CD4-positive, alpha-beta T cell treated with Interleukin-10 for 1 hour (primary cell): ENCODE measurements at places on chromosomes 1 and 21.

GRCh38 chr21:38957575-38958322 is 152.0 kb downstream of the ETS2 start:
- DNase-seq: no peak

- no peak for DNase-seq
These were observed 129.3 kb upstream of the GJB5 start for GRCh38 chr1:34625521-34626015.

DNA sequence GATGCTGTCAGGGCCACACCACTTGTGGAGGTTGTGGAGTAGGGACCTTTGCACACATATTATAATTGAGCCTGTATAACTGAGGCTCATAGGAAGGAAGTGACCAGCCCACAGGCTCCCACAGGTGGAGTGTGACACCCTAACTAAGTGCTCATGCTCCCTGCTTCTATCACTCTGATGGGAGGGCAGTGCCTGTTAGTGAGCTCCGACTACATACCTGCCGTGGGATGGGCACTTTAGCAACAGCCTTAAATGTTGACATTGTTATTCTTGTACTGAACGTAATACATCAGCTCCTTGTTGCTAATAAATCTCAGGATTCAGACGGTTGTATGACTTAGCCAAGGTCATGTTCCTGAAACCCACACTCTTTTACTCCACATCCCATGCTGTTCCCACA is 58.0 kb downstream of the BEND5 start:
- DNase-seq: no peak

- DNase-seq: no peak
These were observed 162.4 kb upstream of the DUSP10 start for GRCh38 chr1:221904319-221904718.

GRCh38 chr1:85033221-85033620 is 15.1 kb downstream of the MCOLN3 start:
- DNase-seq: no peak

DNA sequence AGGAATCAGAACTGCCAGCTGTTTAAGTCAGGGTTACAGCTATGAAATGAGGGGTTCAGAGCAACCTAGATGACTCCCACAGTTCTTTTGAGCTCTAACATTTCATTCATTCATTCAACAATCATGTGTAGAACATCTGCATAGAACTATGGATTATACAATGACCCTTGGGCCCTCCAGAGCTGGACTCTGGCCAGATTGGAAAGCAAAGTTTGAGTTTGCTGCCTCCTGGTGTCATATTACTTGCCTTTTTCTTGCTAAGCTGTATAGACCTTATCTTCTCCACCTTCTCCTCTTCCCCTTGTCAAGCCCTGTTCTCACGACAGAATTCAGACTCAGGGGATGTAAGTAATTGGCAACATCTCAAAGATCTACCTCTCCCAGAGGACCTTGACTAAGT is 4.0 kb downstream of the CASQ2 start:
- DNase-seq: no peak

DNA sequence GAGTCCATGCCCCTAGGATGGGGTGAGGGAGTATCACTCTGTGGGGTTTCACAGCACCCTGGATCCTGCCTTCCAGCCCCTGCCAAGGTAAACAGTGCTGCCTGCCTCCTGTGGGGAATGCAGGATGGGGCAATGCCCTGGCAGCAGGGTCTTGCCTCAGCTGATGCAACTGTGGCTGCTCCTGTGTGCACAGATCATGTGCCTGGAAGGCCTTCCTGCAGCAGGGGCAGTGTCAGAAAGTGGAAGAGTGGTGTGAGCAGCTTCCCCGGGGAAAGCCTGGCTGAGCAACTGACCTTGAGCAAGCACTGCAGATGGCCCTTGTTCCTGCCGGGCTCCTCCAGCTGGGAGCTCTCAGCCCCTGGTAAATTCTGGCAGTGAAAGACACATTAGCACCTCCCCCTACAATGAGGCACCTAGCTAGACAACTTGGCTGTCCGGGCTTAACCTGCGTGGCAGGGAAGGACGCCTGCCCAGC is 9.9 kb downstream of the TOR3A start:
- no peak for DNase-seq

- DNase-seq: no peak
These were observed 4.5 kb downstream of the OVAAL start for GRCh38 chr1:180563026-180563827.
